ENCODE measurements at places on chromosomes 1 and 21.

- no peak for DNase-seq
Measured at GRCh38 chr1:173430677-173431303, 46.3 kb upstream of the PRDX6 start.

GRCh38 chr21:36209626-36210171 lies 53.1 kb downstream of the DOP1B start:
- DNase-seq: peak; percentile 90

DNA sequence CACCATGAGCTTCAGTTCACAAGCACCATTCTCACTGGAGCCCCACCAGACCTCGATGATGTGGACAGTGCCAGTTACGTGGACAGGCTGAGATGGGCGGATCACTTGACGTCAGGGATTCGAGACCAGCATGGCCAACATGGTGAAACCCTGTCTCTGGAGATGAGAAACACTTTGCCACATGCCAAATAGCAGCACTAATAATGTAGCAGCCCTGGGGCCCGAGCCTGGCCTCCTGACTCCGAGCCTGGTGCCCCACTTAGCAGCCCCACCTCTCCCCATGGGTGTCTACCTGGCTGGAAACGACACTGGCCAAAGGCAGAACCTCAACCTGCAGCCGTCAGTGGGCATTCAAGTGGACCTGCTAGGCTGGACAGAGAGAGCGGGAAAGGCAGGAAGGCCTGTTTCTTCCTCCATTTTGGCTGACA lies 129.1 kb downstream of the TOMM20 start:
- DNase-seq: no peak

- DNase-seq: no peak
Measured at GRCh38 chr1:53081384-53082066, 19.5 kb downstream of the PODN start.

GRCh38 chr1:221405146-221405545 lies 336.7 kb downstream of the DUSP10 start:
- no peak for DNase-seq

DNA sequence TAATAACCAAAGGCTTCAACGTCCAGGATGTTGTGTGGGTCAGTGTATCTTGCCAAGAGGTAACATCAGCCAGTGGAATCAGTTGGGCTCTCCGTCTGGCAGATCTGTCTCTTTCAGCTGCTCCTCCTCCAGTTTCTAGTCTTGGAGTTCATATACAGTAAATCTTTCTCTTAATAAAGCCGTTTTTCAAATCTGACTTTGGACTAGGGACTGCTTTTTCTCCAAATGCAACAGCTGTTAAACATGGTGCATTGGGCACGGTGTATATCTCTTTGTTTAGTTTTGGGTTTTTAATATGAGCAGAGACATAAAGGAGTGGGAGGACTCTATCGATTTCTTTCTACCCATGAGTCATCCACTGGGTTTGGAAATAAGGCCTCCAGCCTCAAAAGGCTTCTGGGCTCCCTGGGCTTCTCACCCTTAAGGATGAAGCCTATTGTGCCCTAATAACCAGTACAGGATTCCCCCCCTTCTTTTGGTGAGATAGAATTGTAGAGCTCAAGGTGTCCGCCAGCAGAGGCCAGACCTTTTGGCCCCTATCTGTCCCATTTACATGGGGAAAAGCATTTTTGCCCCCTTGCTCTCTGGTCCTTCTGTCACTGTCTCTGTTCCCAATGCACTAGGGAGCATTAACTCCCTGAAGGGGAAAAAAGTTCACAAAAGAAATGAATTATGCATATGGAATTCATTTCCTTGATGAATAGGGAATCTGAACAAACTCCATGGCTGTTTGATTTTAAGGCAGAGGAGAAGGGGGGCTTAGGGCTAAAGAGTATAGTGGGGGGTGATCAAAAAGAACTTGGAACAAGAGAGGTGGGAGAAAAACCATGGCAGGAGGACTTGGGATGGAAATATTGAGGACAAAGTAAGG lies 86.0 kb downstream of the PBX1 start:
- peak; percentile 43 for DNase-seq

- DNase-seq: no peak
Measured at GRCh38 chr1:2925918-2926317, 95.3 kb upstream of the ACTRT2 start.

GRCh38 chr21:15775981-15776380 lies 46.2 kb downstream of the USP25 start:
- DNase-seq: peak; percentile 75

GRCh38 chr1:97451046-97451826 lies 469.6 kb downstream of the DPYD start:
- DNase-seq: peak; percentile 18

DNA sequence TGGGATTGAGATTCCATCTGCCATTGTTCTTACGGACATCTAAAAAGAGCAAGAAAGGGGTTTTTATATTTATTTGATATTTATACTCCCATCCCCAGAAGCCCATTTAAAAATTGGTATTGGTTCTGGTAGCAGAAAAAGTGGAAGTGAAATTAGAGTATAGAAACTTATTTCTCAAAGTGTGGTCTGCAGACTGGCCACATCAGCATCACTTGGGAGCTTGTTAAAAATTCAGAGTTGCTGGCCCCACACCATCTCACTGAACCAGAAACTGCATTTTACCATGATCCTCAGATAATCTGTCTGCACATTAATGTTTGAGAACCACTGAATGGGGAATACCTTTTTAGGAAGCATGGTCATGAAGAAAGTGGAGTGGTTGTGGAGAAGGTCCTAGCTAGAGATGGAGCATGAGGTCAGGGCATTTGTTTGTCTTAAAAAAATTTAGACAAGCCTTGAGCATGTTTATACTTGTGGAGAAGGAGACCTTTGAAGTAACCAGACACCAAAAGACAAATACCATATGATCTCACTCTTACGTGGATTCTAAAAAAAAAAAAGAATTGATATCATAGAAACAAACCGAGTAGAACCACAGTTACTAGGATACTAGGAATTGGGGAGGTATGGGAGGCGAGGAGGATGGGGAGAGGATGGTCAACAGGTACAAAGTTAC lies 116.3 kb downstream of the ST6GALNAC3 start:
- peak; percentile 7 for DNase-seq

Data from epithelial cell of esophagus (primary cell).